Skin of body (tissue), 3 donors: ENCODE measurements at places on chromosomes 7 and 10. TPM values are rescaled to one million over a fixed set of nuclear protein-coding genes. Genes with fewer than 3 reads are reported as not detected.

The CAMK2B gene
- total RNA-seq = 2.2 TPM

The SRRT gene
- total RNA-seq = 42.6 TPM

The UCN3 gene
- total RNA-seq = not detected

DNA sequence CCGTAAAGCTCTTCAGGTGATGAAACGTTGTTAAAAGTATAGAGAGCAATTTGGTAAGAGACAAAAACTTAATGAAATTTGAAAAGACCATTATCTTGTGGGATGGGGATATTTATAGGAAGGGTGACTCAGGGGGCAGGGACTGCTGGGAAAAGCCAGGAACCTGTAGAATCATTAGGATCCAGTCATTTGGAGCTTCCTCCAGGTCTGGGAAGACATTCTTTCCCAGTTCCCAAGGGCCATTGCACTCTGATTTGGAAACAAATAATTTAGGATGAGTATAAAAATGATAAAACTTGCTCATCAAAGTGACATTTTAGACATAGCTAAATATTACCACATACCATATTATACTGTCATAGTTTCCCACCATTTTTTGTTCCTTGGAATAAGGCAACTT is 143.9 kb downstream of the PFKFB3 start:
- no peak for DNase-seq

- no peak for DNase-seq
These were observed 36.5 kb downstream of the CTNNA3 start for GRCh38 chr10:67659497-67659896.

GRCh38 chr10:58818900-58819299 is 306.2 kb downstream of the BICC1 start:
- peak; percentile 69 for DNase-seq

DNA sequence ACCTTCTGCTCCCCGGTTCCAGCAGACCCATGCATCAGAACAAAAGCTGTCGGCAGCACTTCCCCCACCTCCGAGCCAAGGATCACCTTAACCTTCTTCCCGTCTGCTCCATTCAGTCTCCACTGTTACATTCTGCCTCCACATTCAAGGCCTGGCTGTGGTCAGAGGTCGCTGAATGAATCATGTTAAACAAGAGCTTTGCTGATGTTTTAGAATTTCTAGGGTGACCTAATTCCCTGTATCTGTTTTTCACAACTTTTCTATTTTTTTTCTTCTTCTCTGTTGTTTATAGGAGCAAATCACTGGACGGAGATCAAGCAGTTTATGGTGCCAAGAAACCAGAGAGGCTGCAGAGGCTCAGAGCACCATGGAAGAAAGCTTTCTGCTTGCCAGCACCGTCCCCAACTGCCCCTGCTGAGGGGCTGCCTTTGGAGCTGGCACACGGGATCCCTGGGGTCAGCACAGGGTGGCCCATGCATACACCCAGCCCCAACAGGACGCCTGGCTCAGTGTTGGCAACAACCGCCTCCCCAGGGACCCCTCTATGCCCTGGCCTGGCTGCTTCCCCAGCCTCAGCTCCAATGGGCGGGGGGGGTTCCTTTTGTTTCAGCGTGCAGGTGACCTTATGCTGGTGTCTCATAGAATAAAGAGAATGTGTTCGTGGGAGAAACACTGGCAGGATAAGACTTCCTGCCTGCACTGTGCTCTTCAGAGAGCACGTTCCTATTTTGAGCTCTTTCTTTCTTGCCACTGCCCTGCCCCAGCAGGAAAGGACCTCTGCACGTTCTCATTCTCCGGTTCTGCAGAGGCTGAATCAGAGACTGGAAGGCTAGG is 182.7 kb upstream of the LYZL2 start:
- DNase-seq = peak; percentile 70

DNA sequence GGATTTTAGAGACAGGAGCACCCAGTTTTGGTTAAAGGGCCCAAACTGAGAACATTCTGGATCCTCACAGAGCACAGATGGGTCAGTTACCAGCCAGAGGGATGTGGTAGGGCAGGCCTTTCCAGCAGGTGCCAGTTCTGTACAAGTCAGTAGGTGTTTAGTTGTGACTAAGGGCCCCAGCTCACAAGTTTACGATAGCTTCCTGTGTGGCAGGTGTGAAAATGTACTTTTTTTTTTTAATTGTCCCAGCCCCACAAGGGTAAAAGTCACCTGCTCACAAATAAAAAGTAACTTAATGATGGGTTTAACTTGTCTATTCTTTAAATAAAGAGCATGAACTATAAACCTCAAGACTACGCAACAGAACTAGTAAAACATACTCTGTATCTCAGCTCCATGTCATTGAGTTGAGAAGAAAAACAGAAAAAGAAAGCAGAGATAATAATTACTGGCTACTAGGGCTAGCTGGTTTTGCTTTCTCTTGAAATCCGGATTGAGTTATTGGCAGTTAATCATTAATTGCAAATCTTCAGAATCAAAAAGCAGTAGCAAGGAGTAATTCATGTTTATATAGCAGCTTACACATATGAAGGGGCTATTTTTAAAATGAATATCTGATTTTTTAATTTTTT is 15.4 kb downstream of the NFE2L3 start:
- no peak for DNase-seq

DNA sequence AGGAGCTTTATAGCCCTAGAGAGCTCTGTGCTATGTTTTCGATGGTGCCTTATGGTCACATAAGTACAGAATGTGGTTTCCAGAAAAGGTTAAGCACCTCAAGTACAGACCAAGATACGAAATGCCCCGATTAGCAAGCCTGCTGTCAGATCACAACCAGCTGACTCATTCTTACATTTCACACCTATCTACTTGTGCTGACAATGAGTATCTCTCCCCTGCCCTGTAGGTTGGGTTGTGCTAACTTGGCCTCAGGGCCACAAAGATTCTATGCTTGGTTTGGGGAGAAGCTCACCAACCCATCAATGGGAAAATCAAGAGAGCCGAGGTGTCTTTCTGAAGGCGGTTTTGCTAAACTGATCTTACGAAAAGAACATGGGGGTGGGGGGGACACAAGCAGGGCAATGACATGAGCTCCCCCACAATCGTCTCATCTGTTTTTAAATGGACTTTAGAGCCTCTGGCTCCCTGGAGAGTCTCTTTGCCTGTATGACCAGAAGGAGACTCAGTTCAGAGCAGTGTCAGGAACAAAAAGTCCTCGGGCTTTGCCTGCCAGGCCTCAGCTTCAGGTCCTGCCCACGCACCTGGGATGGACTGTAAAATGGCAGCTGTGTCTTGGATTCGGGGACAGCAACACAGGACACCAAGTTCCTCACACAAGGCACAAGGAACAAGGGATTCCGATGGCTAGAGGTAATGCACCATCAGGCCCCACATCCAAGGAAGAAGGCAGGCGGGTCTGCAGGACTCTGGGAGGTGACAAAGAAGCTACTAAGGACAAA is 55.1 kb downstream of the FAM53B start:
- DNase-seq = no peak

DNA sequence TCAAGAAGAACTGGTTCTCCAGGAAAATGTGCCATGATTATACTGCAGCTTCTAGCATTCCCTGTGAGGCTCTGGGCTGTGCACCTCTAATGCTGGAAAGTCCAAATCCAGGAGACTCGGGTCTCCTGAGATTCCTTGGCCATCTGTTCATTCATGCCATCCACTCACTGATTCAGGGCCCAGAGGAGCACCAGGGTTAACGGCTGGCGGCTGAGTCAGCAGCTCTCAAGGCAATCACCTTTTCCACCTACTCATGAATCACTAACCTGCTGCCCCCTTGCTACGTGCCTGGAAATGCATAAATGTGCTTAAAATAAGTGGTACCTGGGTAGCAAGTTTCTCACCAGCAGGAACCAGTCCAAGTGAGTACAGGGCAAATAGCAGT is 132.7 kb downstream of the KCNMA1 start:
- no peak for DNase-seq

GRCh38 chr7:143362131-143363015 is at the start of gene FAM131B:
Gene FAM131B (minus strand): TSS chr7:143362713. CDS start chr7:143362603, 110 bp downstream.
- DNase-seq = no peak

DNA sequence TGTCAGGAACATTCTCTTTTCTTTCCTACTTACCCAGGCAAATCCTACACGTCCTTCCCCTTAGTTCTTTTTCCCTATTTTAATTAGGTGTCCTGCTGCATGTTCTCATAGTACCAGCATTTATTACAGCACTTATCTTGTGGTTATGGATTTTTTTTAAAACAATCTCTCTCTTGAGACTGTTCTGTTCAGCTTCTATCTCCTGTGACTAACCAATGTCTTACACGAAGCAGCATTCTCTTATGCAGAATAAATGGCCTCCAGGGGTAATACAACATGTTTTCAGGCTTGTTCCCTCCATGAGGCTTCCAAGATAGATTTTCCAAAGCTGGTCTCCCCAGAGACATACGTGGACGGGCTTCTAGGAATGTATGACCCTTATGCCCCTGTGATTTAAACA is 1096.1 kb upstream of the CELF2 start:
- DNase-seq = no peak

DNA sequence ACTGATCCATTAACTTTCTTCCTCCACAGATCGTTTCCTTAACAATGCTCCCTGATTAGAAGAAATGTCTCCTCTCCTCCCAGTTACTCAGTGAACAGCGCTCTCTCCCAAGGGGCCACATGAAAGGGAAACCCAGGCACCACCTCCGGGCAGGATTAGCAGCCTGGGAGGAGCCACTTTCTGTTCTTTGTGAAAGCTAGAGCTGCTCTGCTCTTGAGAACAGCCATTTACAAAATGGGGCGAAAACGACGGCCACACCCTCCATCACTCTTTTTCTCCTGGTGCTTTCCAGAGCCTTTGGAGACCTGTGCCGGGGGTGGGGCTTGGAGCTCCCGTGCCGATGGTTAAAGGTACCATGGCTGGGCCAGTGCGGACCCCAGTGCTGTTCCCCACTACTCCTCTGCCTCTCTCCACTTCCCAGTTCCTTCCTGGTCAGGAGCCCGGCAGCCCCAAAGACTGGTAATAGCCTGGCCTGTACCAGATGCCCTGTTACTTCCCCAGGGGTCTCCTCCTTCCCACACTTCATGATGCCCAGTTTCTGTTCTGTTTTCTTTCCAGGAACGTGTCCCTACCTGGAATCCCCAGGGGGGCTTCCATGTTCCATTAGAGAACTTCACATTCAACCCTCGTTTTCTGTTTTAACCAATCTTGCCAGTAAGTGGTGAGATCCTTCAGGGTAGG is 402.9 kb upstream of the GALNT17 start:
- DNase-seq = no peak

GRCh38 chr10:48595539-48595932 is 9.3 kb downstream of the ARHGAP22 start:
- no peak for DNase-seq

DNA sequence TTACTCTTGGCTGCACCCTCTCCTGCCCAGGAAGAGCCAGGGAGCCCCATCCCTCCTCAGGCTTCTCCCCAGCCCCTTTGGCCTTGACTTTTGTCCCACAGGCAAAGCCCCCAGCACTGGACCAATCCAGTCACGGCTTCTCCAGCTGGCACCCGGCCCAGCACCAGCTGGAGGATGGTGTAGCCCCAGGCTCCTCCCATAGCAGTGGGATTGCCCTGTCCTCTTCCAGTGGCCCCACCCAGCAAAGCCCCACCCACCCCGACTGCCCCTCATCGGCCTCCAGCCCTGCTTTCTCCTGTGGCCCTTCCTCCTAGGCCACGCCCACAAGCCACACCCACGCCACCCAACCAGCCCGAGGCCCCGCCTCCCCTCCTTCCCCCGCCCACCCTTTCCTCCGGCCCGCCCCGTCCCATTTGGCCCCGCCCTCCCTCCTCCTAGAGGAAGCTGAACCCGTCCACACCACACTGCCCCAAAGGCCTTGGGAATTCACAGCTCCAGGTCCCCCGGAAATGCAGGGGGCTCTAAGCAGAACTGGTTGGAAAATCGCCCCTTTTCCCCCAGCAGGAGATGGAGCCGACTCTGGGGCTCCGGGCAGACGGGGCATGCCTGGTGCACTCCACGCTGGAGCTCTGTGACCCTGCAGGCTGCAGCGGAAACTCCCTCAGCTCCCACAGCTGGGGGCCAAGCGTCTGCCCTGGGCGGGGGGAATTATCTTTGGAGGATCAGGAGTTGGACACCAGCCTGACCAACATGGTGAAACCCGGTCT is 25.2 kb downstream of the GET4 start:
- peak; percentile 30 for DNase-seq

DNA sequence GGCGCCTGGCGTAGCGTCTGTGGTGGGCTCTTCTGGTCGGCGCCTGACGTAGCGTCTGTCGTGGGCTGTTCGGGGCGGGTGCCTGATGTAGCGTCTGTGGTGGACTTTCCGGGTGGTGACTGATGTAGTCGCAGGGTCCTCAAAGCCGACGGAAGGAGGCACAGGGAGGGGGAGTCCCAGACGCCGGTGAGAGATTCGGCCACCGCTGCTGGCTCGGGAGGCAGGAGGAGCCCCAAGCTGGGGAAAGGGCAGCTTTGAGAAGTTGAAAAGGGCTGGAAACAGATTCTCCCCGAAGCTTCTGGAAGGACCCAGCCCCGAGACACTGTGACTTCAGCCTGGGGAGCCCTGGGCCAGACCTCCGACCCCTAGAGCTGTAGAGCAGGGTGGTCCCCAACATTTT is 105.7 kb downstream of the DNAJB6 start:
- no peak for DNase-seq

GRCh38 chr7:94344826-94345225 is 49.9 kb upstream of the COL1A2 start:
- DNase-seq = no peak

DNA sequence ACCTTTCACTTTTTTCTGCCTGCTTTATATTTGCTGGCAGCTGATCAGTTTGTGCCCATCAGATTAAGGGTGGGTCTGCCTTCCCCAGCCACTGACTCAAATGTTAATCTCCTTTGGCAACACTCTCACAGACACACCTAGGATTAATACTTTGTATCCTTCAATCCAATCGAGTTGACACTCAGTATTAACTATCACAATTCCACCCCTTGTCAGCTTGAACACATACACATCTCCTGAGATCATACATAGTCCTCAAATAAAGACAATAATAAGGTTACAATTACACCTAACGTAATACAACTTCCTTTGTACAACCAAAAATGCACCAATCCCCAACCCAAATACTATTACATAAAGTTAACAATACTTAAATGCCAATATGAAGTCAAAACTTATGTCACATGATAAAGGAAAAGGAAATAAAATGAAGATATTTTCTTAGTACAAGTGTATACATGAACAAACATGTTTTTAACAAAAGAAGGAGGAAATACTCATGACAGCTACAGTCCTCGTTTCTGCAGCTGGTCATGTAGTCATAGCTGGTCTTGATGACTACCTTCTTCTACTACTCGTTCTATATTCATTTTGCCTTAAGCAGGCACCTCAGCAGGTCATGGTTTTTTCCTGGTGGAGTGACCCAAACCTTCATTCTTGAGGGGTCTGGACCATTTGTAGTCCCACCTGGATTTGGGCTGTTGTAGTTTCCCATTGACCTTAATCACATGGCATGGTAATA is 96.7 kb upstream of the CABCOCO1 start:
- no peak for DNase-seq

- DNase-seq = peak; percentile 17
These were observed 6.9 kb downstream of the ITPRIP start for GRCh38 chr10:104331208-104331838.
